CD4-positive, alpha-beta T cell treated with Interleukin-12 subunit alpha and Interleukin-12 subunit beta, for 1 hour (primary cell): ENCODE measurements at places on chromosomes 12 and 14.

DNA sequence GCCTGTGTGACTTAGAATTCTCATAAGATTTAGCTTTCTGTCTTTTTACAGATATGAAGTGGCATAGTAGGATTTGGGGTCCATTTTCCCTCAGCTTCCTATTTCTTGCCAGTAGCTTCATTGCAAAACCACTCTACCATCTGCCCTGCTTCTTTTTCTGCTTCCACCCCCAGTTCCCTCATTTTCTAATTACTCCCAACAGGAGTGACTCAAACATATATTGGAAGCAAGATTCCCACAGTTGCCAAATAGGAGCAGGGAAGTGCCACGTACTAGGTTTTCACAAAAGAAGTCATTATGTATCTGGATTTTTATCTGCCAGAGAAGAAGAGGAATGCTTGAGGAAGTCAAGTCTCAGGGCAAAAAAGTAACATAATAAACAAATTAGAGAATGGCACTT lies 64.1 kb downstream of the ANO4 start:
- DNase-seq, result no peak

GRCh38 chr14:71169861-71170260 lies 262.6 kb downstream of the PCNX1 start:
- no peak for DNase-seq

DNA sequence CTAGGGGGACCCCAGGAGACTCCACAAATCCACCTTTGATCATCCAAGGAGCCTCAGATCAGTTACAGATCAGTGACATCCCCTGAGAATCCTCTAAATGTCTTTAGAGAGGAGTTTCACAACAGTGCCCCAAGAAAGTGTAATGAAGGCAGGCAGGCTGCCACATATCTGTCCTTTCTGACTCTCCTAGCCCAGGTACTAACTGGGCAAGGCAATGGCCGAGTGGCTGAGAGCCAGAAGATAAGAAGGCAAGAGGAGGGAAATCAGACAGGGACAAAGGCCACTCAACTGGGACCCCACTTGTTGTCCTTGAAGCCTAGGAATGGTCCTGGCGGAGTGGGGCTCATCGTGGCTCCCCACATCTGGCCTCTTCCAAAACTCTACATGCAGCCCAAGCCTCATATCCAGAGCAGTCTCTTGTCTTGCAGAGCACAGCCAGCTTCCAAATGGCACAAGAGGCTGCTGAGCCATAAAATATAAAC lies 11.6 kb downstream of the ACTN1 start:
- DNase-seq, result no peak

GRCh38 chr14:86414146-86414545 lies 884.2 kb downstream of the FLRT2 start:
- DNase-seq, result no peak

- DNase-seq, result no peak
These were observed 32.4 kb downstream of the ANO2 start for GRCh38 chr12:5912437-5913334.

DNA sequence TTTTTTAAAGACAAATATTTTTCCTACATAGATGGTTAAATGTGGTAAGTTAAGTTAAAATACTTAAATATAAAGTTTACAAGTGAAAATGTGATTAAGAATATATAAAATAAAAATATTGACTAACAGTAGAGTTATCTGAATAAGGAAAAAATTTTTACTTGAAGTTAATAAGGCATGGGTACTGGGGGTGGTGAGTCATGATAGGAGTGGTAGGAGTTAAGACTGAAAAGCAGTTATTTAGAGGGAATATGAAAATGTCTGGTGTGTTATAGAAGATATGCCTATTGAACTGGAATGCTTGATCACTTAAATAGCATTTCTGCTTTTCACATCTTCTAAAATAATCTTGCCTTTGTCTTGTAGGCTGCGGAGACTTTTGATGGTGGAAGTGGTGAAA lies 68.7 kb downstream of the CCDC91 start:
- no peak for DNase-seq

DNA sequence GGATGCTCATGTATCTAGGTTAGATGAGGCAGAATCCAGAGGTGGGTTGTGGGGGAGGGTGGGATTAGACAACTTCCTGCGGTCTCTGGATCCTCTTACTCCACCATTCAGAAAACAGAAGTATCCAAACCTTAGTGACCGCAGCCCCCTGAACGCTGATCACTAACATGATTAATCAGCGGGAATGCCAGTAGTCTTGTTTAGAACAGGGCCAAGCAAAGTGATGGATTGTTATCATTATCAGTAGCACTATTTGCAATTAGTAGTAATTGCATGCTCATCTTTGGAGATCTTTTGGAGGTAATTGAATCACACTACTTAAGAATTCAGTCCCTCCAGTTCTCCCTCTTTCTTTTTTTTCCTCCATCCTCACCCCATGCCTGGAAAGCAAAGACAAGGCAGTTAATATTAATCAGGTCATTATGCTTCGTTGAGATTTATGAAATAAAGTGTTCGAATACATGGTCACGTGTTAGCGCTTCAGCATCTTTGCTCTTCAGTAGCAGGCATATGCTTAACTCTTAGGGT lies 182.8 kb upstream of the NTF3 start:
- no peak for DNase-seq

DNA sequence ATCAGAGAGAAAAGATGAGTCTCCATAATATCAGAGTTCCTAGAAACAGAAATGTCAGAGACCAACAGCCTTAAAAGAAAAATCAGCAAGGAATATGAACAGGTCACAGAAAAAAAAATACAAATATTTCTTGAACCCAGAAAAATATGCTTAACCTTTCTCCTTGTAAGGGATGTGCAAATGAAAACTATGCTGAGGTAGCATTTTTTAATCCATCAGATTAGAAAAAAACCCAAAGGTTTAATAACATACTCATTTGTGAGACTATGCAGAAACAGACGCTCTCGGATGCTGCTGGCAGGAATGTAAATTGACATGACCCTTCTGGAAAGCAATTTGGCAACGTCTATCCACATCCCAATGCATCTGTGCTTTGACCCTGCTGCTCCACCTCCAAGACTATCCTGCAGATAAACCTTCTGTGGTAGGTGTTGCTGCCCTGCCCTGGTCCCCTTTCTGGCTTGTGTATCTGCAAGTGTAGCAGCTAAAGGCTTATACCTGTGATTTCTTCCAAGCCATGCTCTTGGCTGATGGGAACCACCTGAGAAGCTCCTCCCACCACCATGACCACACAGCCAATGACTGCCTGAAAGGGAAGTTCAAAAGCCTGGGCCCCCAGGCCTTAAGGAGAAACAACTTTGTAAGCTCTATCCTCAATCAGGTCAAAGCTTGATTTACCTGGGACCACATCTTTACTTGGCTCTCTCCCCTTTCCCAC lies 49.4 kb downstream of the LTBP2 start:
- no peak for DNase-seq

DNA sequence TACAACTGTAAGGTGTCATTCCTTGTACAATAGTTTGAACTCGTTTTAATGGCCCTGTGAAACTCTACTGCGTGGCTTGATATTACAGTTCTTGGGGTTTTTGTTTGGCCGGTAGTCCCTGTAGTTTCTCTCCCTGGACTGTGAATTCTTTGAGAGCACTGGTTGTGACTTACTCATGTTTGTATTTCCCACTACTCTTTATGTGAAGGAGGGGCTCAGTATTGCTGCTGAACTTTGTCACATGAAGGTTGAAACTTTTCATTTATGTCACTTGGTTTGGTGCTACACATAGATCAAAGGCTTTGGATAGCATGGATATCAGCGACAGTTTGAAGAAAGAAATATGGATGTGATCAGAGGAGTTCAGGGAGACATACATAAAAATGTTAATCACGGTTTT lies 1.5 kb upstream of the POU6F1 start:
- no peak for DNase-seq

DNA sequence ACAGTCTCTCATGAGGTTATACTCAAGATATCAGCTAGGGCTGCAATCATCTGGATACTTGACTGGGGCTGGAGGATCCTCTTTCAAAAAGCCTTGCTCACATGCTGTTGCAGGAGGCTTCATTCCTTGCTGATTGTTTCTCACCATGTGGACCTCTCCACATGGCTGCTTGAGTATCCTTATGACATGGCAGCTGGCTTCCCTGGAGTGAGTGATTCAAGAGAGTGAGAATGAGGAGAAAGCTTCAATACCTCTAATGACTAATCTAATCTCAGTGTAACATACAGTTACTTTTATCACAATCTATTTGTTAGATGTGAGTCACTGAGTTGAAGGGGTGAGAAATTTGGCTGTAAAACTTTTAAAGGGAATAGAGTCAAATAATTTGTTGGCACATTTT lies 14.4 kb upstream of the SDR39U1 start:
- no peak for DNase-seq

- no peak for DNase-seq
These were observed 12.1 kb downstream of the ADCK1 start for GRCh38 chr14:77812028-77812427.

DNA sequence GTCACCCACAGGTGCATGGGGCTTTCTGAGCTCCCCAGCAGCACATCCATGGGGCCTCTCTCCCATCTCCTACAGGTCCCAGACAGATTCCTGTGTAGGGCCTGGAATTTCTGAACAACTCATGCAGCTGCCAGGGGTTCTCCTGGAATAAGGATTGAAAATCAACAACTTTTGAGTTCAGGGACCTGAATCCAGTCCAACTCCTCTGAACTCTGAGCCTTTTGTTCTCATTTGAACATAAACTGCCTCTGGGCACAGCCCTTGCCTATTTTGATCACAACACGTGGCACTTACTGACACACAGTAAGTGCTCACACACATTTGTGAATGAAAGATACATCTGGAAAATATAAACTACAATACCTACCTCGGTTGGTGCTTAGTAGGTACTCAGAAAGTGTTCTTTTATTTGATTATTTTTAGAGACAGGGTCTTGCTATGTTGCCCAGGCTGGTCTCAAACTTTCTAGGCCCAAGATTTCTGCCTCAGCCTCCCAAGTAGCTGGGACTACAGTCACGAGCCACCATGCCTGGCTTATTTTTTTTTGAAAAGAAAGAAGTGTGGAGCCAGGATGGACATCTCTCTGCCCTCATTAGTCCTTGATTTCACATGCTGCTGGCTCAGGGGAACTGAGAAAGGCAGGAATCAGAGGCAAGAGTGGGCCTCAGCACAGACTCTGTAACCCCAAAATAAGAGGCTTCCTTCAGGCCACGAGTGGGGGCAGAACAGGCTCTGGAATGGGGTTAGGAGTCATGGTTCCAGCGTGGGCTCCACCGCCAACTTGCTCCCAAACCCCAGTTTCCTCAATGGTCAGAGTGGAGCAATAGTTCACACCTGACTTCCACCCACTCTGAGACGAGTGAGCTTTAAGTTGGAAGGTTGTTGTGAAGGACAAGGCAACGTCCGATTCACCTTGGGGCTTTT lies 27.0 kb downstream of the SYNE3 start:
- no peak for DNase-seq

GRCh38 chr14:90643982-90644670 lies 172.1 kb downstream of the TTC7B start:
- no peak for DNase-seq

- DNase-seq, result no peak
These were observed 187.6 kb downstream of the NAV3 start for GRCh38 chr12:78018171-78018910.

GRCh38 chr14:92756446-92756845 lies 8.0 kb upstream of the LGMN start:
- no peak for DNase-seq

- DNase-seq, result no peak
These were observed 22.1 kb downstream of the DMAC2L start for GRCh38 chr14:50334211-50334610.

DNA sequence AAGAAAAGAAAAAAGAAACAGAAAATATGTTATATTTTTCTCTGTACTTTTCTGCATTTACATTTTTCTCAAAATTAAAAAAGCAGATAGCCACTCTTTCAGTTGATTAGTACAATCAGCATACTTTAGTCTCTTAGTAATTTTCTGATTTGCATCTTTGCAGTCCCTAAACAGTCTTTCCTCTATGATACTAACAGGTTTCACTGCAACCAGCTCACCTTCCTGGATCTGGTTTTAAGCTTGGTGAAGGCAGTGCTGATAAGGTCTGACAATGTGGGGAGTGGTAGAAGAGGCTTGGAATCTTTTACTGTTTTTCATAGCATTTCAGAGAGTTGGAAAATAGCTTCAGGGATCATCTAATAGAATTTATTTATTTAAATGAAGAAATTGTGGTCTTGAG lies 457.6 kb downstream of the ZFP36L1 start:
- DNase-seq, result no peak

DNA sequence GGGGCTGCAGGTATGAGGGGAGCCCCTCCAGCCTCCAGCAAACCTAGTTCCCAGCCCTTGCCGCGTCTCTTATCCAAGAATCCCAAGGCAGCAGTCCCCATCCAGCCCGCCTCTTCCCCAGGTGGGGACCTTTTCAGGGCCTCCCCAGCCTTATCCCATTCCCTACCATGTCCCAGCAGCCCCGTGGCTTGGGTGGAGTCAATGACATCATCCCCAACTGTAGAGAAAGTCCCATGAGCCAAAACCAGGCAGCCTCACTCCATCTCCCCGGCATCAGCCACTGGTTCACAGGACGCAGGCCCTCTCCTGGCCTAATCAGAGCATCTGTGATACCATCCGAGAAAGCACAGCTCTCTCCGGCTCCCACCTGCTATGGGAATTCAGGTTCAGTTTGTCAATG lies 131.0 kb downstream of the NCOR2 start:
- no peak for DNase-seq

GRCh38 chr12:89351489-89352241 lies 636 bp downstream of the DUSP6 start:
- DNase-seq, result peak; percentile 40

DNA sequence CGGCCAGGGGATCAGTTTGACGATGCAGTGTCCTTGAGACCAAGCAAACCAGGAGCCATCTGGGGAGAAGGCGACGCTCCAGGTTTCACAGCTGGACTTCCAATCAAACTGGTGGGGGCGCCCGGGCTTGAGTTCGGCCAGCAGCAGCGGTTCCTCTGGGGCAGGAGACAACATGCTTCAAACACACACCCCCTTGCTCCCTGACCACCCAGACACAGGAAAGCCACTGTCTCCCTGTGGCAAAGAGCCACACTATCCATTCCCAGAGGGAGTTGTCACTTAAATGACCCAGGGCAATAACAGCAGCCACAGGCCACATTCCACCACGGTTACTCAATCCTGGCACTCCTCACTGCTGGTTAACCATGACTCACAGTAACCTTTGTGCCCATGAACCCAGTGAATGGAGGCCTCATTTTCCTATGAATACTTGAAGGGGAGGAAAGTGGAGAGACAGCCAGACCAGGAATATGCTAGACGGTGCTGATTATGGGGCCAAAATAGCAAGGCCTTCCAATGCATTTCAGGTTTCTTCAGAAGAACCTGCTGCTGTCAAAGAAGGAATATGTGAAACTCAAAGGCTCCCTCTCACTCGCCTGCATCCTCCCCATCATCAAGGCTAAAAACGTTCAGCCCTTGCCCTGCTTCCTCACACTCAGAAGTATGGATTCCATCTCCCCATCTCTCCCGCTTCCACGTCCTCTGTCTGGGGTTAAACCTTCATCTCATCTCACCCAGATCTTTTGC lies 8.5 kb downstream of the WSB2 start:
- no peak for DNase-seq

DNA sequence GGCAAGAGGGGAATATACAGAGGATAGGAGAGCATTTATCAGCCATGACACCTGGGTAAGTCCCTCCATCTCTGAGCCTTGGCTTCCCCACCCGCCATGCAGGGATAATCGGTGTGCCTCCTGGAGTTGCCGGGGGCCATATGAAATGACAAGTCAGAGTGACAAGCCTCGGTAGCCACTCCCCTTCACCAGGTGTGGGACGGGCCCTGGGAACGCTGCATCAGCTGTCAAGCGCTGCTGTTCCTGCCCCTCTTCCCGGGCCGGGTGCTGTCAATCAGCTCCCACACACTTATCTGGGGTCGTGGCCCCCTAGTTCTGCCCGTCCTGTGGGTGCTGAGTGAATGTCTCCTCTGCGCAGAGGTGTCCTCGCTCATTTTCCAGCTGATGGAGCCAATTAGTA lies 57.2 kb downstream of the MVK start:
- DNase-seq, result no peak

- DNase-seq, result no peak
These were observed 103.1 kb downstream of the HELB start for GRCh38 chr12:66405395-66405794.
